CD4-positive, alpha-beta T cell treated with Interleukin-1 beta for 1 hour (primary cell): ENCODE measurements at places on chromosomes 6 and 20.

- DNase-seq = no peak
These were observed 379.7 kb downstream of the BMP2 start for GRCh38 chr20:7147220-7147601.

GRCh38 chr6:12635813-12636212 lies 80.8 kb upstream of the PHACTR1 start:
- DNase-seq = no peak

GRCh38 chr6:139343052-139343750 lies 31.2 kb downstream of the CITED2 start:
- DNase-seq = no peak

DNA sequence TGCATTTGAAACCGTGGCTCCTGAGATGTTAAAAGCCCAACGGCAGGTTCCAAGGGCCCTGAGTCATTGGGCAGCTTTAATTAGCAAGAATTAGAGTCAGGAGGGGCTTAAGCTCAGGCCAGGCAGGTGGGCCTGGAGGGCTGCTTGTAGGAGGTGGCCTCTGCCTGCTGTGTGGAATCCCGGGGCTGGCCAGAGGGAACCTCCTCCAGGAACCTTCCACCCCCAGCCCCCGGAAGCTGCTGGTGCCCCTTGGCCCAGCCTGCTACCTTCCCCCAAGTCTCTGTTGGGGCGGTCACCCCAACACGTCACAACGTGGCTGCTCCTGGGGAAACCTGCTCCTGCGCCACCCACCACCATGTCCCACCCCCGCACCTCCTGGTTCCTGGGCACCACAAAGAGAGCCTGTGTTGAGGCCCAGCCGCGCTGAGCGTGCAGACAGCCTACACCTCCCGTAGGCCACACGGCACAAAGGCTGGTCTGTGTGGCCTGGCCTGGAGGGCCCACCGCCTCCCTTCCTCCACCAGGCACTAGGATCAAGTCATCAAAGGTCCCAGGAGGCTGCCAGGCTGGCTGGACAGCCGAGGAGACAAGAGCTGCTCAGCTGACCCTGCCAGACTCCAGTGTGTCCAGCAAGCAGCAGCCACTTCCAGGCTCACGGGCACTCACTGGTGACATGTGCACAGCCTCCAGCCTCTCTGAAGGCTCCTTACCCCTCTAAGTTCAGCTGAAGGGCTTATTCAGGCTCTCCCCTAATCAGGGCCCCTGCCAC lies 86.3 kb downstream of the SNX5 start:
- DNase-seq = no peak

DNA sequence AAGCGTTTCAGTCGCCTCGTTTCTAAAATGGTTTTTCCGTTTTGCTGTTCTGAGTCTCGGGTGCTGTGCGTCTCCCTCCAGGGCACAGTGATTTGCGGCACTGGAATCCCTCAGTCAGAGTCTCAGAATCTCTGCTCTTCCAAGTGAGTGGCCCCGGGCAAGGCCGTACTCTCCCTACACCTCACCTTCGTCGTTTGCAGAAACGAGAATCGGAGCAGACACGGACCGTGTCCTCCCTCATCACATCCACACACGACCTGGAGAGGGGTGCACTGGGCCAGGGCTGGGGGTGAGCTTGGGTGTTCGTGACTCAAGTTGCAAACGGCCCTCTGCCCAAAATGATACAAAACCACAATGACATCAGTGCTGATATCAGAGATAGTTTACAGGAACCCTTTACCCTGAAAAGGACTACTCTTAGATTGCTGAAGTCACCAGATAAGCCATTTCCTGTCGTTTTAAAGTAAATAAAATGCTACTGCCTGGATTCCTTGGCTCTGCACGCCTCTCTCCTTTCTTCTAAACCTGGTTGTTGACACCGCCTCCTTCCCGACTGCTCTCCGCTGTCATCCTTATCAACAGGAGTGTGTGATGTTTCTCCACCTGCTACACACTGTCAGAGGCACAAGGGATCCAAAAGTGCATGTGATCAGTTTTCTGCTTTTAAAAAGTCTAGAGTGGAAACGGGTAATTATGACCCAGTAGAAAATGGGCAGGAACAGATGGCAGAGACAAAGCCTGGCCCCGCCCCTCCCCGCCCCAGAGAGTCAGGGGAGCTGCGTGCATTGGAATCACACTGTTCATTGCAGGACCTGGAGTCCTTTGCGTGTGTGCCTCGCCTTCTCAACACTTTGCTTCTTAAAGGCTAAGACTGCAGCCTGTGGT lies 38.4 kb downstream of the KIF25 start:
- DNase-seq = no peak

- DNase-seq = no peak
These were observed 694.7 kb downstream of the HTR1B start for GRCh38 chr6:76768556-76768955.

DNA sequence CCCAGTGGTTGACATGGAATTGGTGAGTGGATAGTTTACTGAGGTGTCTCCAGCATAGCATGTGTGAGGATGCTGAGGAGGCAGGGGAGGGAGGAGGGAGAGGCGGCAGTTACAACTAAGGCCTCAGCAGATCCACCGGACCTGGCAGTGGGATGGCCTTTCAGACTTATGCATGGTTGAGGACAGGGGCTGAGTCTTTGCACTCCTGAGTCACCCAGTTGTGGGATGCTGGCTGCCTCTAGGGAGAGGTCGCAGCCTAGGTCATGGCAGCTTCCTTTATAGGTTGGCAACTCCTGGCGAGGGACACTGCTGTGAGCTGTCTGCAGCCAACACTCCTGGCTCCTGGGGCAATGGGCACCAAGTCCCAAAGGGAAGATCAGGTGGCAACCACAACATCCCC lies 380.3 kb downstream of the PREX1 start:
- no peak for DNase-seq

- DNase-seq = no peak
These were observed 4.5 kb upstream of the GUCA1A start for GRCh38 chr6:42168650-42169049.

DNA sequence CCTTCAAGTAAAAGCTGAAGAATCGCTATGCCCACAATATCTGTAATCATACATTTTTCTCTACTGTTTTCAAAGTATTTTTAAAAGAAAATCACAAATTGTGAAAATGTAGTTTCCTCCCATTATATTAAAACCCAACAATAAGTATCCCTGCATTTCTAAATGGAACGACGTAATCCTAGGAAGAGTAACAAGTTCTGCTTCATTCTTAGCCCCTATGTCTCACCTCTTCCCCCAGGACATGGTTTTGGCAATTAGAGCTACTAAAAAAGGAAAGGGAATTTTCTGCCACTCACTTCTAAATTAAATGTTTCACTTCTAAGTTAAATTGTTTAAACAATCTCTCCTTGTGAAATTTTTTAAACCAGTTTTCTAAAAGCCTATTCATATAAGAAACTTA lies 47.4 kb downstream of the TBPL1 start:
- DNase-seq = no peak

DNA sequence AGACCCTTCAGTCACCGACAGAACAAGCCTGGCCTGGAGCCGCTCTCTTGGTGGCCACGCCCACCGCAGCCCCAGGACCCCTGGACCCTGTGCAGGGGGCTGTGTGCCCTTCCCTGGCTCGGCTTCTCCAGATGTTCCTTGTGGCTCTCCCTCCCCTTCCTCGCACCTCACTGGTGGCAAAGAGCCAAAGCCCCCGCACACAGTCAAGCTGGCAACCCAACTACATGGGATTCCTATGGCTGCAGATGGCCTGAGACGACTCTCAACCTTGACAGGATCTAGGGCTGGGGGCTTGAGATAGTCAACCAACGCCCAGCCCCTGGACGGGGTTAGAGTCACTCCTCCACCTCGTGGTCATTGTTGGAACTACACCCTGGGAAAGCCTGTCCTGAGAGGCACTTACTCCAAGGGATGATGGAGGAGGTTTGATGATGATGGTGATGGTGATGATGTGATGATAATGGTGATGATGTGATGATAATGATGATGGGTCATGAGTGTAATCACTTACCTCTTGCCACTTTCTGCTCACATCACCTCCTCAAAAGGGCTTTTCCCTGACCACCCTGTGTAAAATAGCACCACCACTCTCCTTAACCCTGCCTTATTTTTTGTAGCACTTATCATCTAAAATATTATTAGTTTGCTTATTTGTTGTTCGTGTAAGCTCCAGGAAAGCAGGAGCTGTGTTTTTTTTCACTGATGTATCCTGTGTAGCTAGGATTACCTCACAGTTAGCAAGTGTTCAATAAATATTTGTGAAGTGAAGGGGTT lies 278.4 kb downstream of the LRFN2 start:
- DNase-seq = peak; percentile 39

- no peak for DNase-seq
These were observed 64.9 kb downstream of the IRF4 start for GRCh38 chr6:456358-456867.

- no peak for DNase-seq
These were observed 774.2 kb upstream of the FLRT3 start for GRCh38 chr20:15111654-15112053.

- DNase-seq = no peak
These were observed 16.9 kb upstream of the GSTA4 start for GRCh38 chr6:53011979-53012378.

GRCh38 chr20:6829510-6830116 lies 62.1 kb downstream of the BMP2 start:
- DNase-seq = no peak

DNA sequence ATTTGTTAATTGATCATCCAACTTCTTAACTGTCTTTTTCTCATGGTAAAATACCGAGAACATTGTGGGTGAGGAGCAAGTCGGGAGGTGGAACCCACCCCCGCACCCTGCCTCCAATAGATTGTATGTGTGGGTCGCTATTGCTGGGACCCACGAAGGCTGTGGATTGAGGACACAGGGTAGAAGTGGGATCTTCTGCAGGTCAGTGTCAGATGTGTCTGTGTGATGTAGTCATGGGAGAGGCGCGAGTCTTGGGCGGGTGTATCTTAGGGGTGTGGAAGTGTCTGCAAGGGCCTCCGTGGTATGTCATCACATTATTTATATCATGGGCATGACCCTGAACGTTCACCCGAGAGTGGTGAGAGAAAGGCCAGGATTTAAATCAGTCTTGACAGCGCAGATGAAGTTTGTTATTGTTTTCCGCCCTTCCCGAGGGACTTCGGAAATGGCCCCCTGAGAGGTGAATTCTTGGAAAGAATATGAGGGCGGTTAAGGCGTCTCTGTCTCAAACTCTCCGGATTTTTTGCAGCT lies 472 bp upstream of the PAQR8 start:
- DNase-seq = no peak

DNA sequence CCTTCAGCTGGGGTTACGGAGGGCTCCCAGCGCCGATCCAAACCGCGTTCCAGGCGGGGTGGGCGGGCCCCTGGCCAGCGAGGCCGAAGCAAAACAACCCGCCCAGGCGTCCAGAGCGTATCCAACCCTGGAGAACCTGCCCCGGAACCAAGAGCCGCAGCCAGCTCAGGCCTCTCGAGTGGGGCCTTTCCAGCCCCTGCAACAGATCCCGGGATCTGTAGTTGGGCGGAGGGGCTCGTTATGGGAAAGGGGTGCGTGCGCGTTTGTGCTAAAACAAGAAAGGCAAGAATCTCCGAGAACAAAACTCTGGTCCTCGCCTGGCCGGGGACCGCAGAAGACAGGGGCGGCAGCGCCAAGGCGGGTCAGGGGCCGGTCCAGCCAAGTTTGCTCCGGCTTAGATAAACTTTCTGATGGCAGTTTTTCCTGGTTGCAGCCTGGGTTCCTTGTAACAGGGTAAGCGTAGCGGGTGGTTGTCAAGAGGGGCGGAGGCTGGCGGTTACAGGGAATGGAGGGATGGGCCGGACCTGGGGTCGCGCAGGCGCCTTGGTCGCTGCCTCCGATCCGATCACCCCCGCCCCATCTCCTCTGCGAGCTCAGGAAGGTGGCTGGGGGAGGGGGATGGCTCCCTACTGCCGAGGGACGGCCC lies 448 bp upstream of the RIN2 start:
- no peak for DNase-seq

- DNase-seq = no peak
These were observed 47.8 kb downstream of the NRN1 start for GRCh38 chr6:5958921-5959320.

- DNase-seq = no peak
These were observed 61.9 kb downstream of the GJA10 start for GRCh38 chr6:89956182-89956581.

DNA sequence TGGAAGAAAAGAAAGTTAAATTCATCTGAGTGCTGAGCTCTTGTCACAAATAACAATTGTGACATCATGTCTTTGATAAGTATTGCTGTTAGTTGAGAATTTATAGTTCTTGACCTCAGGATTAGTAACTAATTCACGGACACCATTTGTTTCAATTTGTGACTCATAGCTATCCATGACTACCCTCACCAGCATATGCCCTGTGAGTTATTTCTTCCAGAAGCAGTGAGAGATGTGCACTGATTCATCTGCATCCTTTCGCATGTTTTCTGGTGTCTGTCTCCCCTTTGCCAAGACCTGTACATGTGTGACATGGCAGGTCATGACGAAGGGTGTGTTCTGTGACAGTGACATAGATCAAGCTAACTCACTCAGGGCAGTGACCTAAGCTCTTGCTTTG lies 86.9 kb downstream of the SOBP start:
- DNase-seq = no peak

- no peak for DNase-seq
These were observed 67.8 kb downstream of the TIAM2 start for GRCh38 chr6:155062866-155063341.

GRCh38 chr6:26129656-26130055 lies 42.4 kb downstream of the HFE start:
- no peak for DNase-seq

- DNase-seq = no peak
These were observed 136.3 kb downstream of the PREX1 start for GRCh38 chr20:48691523-48691922.

DNA sequence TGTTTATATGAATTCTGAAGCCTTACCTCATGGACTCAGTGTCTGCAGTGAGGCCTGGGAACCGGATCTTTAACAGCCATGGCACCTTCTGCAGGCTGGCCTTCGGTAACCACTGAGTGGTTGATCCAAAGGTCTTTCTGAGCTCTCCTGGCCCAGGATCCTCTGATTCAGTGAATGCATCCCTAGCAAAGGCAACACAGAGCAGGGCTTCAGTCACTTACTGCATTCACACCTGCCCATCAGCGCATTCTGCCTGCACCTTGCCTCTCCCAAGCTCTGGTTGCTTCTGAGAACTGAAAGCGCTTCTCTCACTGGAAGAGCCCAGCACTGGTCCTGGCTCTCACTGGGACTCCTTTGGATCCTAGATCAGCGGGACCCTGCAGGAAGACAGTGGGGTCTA lies 8.4 kb upstream of the CST9 start:
- no peak for DNase-seq

GRCh38 chr20:11403711-11404110 lies 514.0 kb upstream of the BTBD3 start:
- no peak for DNase-seq

GRCh38 chr6:92608751-92609150 lies 810.6 kb downstream of the EPHA7 start:
- DNase-seq = no peak

GRCh38 chr6:28537509-28538140 lies 11.9 kb downstream of the GPX5 start:
- DNase-seq = peak; percentile 38
